ENCODE measurements at places on chromosomes 1 and 21.
A peak's percentile ranks its signal among the peaks of the same experiment; 100 is the strongest.

GRCh38 chr1:109389638-109390341 is 7.9 kb downstream of the SORT1 start:
- DNase-seq = no peak

DNA sequence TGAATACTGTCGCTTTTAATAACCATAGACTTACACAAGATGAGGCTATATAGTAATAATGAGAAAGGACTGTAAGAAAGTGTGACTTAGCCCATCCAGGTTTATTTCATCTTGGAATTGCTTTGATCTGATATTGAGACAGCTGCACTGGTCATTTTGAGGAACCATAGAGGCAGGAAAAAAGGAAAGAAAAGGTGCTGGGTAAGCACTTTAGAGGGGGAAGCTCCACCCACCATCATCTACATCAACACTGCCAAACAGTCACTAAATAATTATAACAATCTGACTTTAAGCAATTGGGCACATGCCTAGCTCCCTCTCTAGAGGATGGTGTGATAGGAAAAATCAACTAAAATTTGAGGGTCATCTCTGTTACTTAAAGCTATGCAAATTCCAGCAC is 70.6 kb upstream of the ST6GALNAC3 start:
- DNase-seq = no peak

GRCh38 chr1:178048883-178049282 is 45.0 kb upstream of the RASAL2 start:
- no peak for DNase-seq

GRCh38 chr1:225747566-225747965 is 30.1 kb upstream of the SRP9 start:
- peak; percentile 91 for DNase-seq

DNA sequence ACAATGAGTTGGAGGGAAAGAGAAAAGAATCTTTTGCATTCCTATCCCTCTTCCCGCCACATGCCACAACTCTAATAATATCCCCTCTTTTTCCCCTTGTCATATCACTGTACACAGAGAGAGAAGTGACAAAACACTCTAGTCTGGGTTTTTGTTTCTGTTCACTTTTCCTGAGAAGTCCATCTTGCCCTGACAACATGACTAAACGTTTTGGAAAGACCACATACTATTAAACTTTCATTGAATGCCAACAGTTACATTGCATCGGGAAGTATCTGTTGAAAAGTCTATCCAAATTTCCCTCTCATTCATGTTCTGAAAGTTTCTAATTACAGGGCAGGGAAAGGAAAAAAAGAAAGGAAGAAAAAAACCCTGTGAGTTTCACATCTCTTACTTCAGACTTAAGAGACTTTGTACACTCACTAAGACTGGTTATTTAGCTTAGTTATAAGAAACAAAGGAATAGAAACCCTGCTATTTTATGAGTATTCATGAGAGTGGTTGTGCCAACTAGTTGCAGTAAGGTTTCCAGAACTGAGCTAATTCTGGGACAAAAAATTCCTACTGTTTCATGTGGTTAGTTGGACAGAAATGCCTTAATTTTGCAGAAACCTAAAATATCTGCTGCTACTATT is 16.9 kb downstream of the PLA2G4A start:
- DNase-seq = no peak

DNA sequence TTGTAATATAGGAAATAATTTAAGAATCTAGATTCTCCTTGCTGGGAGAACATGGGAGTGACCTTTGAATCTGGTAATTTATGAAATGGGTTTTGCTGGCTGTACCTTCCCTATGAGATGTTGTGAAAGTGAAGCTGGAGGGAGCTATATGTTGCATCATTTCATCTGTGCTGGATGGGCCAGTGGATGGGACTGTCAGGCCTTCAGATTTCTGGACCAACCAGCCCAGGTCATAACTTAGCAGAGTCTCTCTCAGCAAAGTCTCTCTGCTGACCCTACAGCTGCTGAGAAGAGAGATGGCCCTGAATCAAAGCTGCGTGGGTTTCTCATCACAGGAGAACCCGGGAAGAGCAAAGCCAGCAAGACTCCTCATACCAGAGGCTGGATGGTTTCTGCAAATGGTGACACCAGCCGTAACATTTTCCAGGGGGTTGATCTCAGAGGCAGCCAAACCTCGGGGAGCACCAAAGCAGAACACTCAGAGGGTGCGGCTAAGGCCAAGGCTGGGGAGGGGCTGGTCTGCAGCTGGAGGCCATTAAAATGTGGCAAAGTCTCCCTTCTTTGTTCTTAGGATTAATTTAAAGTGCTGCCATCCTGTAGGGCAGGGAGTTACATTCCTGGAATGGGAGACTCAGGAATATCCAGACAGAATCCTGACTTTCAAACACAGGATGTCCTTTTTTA is 18.2 kb upstream of the PTGFRN start:
- DNase-seq = no peak

- DNase-seq = peak; percentile 41
These were observed 4.4 kb downstream of the B4GALT3 start for GRCh38 chr1:161172776-161173376.

- no peak for DNase-seq
These were observed 13.5 kb downstream of the MAP3K21 start for GRCh38 chr1:233340966-233341516.

GRCh38 chr1:238826891-238827290 is 559.5 kb upstream of the CHRM3 start:
- DNase-seq = no peak

- DNase-seq = peak; percentile 21
These were observed 854 bp downstream of the MYCL start for GRCh38 chr1:39900662-39901463.

DNA sequence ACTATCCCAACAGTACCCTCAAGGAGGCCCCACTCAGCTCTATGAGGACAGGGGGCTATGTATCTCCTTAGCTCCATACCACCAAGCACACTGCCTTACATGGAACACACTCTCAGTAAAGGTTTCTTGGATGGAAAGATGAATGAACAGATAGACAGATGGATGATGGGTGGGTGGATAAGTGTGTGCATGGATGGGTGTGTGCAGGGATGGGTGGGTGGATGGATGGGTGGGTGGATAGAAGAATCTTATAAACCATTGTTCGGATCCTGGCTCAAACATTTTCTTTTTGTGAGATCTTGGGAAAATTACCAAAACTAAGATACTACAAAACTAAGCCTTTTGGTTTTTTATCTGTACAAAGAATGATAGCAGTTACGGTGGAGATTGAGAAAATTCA is 111.0 kb upstream of the NFIA start:
- no peak for DNase-seq

GRCh38 chr1:178632653-178633052 is 92.4 kb upstream of the RALGPS2 start:
- peak; percentile 70 for DNase-seq

DNA sequence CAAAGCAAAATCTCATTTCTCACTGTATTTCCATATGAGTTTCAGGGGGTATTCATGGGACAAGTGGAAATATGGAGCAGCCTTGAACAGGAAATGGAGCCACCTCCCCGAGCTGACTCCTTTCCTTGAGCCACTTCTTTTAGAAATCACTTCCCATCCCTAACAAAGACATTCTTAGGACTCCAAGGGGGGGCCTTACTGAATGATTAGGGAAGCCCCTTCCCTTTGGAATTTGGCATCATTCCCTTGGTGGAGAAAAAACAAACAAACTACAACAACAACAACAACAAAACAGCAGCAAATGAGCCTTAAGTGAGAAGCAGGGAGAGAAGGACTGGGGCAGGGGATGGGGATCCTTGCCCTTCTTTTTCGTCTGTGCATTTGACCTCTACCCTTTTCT is 278.3 kb downstream of the ZNF648 start:
- DNase-seq = no peak

DNA sequence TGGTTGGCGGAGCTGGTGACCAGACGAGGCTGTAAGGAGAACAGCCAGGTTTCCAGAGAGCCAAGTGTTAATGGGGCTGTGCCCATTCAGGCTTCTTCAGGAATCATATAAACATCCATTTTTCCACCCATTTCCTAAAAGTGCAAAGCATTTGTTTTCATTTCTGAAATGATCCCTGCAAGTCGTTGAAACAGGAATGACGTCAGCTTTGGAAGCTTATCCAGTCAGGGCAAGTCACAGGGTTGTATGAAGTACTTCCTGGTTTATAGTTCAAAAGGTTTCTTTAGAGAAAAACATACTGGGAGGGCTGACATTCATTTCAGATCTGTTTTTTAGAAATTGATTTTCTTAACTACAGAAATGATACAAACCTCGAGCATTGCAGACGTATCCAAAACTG is 29.2 kb downstream of the IGSF5 start:
- no peak for DNase-seq

- DNase-seq = no peak
These were observed 28.5 kb downstream of the TUFT1 start for GRCh38 chr1:151568626-151569088.

- no peak for DNase-seq
These were observed 9.6 kb downstream of the FMO5 start for GRCh38 chr1:147215540-147215916.

- DNase-seq = no peak
These were observed 73.8 kb downstream of the UMODL1 start for GRCh38 chr21:42144679-42145568.

GRCh38 chr1:74937176-74937575 is 197.0 kb upstream of the LHX8 start:
- DNase-seq = peak; percentile 52

DNA sequence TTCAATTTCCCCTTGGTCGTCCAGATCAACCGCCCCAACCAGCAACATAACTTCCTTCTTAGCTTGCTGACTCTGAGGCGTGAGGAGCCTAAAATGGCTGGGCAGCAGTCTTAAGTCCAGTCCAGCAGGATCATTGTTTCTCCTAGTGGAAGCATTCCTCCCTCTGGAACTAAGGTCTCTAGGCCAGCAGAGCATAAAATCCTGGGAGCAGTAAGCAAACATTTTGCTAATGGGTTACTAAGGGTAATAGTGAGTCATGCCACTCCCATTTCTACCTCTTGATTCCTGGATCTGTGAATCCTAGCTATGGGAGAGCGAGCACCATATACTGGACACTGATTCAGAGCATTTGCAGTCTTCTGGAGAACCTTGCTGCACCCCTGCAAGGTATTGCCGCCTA is 59.9 kb downstream of the ADSS2 start:
- DNase-seq = peak; percentile 10

DNA sequence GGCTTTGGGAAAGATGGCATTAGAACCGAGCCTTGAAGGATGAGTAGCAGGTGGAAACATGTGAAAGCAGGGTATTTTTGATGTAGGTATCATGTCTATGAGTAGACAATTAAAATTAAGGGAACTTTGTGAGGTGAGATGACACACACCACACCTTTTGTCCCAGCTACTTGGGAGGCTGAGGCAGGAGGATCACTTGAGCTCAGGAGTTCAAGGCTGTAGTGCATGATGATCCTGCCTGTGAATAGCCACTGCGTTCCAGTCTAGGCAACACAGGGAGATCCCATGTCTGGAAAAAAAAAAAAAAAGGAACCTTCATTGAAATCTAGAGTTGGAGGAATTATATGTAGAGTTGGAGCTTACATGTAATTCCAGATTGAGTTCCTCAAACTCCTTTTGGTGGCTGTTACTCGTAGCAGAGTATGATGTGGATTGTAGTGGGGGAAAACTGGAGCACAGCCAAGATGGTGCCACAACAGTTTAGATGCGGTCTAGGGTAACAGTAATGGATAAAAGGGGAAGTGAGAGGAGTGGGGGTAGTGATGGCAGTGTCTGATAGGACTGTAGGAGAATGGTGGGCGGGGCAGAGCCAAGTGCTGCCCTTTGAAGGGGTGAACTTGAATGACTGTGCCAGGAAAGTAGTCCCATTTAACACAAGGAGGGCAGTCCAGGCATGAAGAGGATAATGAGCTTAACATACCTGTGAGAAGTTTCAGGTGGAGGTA is 17.4 kb downstream of the AK4 start:
- no peak for DNase-seq

DNA sequence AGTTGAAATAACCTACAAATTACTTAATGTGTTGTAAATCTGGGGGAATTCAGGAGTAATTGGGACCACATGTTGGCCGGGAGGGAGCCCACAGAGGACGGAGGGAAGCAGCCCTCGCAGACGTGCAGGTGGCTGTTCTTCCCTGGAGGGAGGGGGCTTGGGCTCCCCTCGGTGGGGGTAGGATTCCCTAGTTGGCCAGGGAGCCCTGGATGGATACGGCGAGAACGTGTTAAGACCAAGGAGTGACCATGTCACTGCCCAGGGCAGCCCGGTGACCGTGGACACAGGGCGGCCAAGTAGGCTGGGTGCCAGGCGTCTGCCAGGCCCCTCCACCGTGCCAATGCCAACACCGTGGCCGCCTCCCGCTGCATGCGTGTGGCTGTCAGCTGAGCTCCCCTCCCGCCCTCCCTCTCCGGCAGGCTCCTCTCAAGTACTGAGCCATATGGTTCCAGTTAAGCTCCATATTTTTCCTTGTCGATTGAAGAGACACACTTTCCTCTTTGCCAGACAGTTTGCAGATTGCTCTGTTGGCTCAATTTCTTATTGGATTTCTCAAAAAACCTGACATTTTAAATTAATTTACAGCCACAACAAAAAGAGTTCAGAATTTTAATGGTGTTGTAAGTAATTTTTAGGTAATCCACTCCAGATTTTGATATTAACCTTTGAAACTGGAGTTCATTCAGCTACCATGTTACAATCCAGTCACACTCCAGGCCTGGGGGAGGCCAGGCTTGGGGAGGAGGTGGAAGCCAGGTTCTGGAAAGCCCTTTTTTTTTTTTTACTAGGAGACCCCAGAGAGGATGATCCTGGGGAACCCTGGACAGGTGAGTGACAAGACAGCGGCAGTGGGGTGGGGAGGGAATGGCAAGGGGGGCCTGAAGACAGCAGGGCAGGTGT is 71.2 kb downstream of the CASZ1 start:
- no peak for DNase-seq

GRCh38 chr1:14149431-14149830 is 449.1 kb upstream of the KAZN start:
- no peak for DNase-seq

- DNase-seq = no peak
These were observed 119.1 kb downstream of the KCNN3 start for GRCh38 chr1:154750681-154751665.

DNA sequence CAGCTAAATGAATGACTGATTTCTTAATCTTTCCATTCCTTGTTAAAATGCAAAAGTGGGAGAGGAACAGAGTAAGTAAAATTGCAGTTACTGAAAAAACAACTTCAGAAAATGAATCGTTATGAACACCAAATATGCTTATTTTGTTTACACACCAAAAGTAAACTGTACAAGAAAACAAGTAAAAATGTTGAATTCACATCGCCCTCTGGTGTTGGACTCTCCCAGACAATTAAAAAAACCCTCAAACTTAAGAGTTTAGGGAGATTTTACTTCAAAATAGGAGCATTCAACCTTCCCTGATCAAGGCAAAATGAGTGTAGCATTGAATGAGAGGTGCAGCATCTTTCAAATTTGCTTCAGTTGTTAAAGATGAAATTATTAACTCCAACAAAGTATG is 19.4 kb upstream of the ESRRG start:
- DNase-seq = no peak

- DNase-seq = peak; percentile 84
These were observed 43.0 kb upstream of the PSEN2 start for GRCh38 chr1:226827458-226827857.

- DNase-seq = no peak
These were observed 198.7 kb upstream of the DUSP10 start for GRCh38 chr1:221940631-221941030.

GRCh38 chr21:25979845-25980616 is 190.5 kb downstream of the APP start:
- DNase-seq = no peak

GRCh38 chr1:153752571-153753195 is 22.5 kb upstream of the SLC27A3 start:
- peak; percentile 23 for DNase-seq

Data from MG63 (cell line).